NCI-H524 treated with DMSO at 0.1 percent for 48 hours (cell line): ENCODE measurements at places on chromosomes 7 and 10.

GRCh38 chr7:149825567-149826343 lies 12.4 kb upstream of the ZNF862 start:
- no peak for DNase-seq

GRCh38 chr7:39693812-39694211 lies 70.4 kb downstream of the RALA start:
- DNase-seq = no peak

DNA sequence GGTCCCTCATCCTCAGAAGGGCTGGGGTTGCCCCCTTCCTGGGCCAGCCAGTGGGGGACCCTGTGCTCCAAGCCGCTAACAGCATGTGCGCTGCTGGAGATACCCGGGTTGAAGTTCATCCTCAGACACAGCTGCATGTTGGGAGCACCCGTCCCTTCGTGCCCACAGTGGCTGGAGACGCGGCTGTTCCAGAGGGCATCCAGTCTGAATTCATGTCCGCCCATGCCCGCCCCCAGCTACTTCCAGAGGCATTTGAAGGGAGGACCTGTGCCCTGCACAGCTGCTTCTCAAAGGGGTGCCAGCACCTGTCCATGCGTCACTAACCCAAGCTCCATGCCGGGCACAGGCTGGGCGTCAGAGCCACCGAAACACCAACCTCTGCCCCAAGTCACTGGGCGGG lies 68.1 kb upstream of the ADGRA1 start:
- DNase-seq = no peak

- no peak for DNase-seq
These were observed 30.4 kb downstream of the ZNF783 start for GRCh38 chr7:149292462-149292823.

GRCh38 chr7:41133690-41134299 lies 569.1 kb downstream of the INHBA start:
- no peak for DNase-seq

- DNase-seq = no peak
These were observed 102.1 kb downstream of the AUTS2 start for GRCh38 chr7:69700331-69700730.

DNA sequence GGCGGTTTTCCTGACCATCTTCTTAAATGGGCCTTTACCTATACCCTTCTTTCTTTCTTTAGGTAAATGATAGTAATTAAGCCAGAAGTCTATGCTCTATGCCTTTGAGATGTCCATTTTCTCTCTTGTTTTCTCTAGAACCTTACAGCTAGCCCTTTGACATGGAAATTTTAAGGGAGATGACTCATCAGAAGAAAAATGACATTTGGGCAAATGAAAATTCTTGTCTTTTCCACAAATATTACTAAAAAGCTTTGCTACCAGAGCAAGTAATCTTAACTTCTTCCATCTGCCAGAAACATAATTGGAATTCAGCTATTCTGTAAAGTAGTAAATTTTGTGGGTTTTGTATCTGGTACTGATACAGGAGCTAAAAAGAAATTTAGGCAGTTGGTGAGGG lies 59.5 kb downstream of the CCDC3 start:
- DNase-seq = no peak

DNA sequence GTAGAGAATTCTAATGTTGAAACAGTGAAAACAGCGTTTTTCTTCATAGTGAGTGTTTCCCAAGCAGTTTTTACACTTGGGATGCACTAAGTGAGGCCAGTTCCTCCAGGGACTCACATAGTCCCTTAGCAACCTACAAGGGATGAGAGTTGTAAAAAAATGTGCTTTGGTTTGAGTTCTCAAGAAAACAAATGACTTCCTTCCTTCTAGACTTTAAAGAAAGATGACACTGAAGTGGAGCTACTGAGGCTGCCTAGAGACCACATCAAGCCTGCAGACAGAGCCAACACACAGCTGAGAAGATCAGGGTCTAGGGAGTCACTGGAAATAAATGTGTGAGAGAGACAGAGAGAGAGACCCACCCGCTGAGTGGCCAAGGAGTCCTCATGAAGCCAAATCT lies 264.4 kb downstream of the TNS3 start:
- DNase-seq = no peak

- DNase-seq = no peak
These were observed 67.0 kb upstream of the ITGB1 start for GRCh38 chr10:33025039-33025438.

- DNase-seq = no peak
These were observed 156.8 kb upstream of the FRMD4A start for GRCh38 chr10:14487488-14487883.

DNA sequence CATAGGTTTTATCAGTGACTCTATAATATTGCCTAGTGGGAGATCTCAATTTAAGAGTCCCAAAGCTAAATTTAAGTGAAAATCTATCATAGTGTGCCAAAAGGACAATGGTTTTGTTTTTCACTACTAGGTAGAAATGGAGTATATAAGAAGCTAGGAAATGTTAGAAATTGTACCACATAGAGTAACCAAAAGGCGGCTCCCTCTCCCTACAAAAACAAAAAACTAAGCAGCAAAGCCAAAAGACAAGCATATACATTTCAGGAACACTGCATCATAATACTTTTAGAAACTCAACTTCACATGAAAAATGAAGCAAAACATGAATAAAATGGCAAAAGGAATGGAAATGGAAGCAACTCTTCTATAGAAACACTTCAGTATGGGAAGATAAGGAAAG lies 271.6 kb downstream of the CACNA2D1 start:
- no peak for DNase-seq

DNA sequence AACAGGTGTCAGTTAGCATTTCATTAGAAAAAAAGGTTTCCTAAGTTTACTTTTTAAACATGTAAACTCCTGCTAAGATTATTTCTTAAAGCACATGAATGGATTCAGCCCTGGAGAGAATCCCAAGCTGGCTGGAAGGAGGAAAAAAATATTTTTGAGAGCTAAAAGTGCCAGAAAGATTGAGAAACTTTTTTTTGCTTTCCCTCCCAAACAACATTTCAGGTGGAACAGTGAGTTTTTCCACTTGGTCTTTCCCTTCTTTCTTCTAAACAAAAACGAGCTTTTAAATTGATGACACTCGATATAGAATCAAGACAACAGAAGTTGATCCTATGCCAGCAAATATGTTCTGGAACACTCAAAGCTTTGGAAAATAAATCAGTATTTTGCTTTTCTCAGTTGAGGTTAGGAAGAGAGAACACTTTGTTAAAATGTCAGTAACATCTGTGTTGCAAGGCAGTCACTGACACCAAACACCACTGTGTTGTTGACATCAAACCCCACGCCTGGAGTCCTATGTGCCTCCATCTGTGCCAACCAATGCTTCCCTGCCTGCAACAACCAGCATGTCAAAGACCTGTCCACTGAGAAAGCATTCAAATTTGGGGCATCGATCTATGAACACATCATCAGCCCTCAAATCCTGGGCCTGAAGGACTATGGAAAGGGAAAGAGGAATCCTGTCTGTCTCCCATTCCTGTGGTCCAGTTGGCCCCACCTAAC lies 22.9 kb upstream of the INSIG1 start:
- DNase-seq = no peak

DNA sequence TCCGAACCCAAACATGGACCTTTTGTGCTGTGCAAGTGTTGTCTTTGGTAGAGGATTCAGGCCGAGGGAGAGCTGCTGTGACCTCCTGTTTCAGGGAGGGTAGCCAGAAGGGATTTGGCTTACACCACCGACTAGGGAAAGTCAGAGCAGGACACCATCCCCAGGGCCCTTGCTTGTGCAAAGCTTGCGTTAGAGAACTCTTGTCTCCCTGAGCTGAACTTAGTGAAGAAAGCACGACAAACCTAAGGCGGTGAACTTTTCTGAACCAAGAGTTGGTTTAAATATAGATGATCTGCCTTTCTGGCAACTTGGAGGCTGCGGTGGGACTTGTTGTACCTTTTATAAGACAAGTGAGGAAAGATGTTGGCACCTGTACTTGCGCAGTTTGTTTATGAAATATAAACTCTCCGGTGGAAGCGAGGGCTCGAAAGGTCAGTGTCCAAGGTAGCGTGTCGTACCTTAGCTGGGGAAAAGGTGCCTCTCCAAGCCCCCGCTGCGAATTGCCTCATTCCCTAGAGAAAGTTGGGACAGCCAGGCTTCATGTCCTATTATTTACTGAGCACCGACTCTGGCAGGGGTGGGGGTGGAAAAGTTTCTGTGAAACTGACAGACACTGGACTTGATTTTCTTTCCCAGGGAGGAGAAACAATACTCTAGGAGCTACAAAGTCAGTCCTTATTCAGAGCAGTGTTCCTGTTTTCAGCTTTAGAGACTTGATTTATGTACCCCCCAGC lies 31.6 kb downstream of the WBP1L start:
- no peak for DNase-seq

GRCh38 chr10:131829156-131829930 lies 71.5 kb upstream of the PPP2R2D start:
- DNase-seq = no peak

- DNase-seq = no peak
These were observed 262.2 kb upstream of the TCERG1L start for GRCh38 chr10:131573707-131574106.

DNA sequence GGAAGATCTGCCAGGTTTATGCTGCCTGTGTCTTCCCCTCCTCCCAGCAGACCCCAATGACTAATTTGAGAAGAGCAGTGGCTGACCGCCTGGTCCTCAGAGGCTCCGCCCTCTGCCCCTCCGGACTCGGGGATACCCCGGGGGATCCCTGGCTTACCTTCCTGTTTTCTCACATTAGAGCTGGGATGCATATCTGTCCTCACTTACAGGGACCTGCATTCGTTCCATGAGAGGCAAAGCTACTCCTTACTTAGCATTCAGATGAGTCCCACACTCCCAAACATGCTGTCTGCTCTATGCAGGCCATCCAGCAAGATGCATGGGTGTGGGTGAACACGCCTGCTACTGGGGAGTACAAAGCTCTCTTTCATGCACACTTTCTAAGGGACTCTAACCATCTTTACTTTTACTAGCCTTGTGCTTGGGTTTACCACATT lies 24.0 kb downstream of the VOPP1 start:
- no peak for DNase-seq

- DNase-seq = no peak
These were observed 198.9 kb downstream of the REEP3 start for GRCh38 chr10:63720072-63720537.

DNA sequence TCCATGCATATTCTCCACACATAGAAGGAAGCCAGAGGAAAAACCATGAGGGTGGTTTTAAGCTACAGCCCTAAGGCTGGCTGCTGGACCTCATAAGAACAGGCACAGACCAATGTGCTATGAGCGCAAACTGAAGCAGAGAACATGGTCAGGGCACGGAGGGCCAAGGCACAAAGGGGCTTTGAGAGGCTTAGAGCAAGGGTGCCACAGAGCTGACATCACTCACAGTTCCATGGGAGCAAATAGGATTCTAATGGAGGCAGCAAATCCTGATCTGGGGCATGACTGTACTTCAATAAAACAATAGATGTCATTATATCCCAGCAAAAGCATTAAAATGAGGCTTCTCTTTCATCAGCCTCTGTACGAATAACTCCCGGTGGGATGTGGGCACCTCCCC lies 162.4 kb downstream of the COBL start:
- no peak for DNase-seq

DNA sequence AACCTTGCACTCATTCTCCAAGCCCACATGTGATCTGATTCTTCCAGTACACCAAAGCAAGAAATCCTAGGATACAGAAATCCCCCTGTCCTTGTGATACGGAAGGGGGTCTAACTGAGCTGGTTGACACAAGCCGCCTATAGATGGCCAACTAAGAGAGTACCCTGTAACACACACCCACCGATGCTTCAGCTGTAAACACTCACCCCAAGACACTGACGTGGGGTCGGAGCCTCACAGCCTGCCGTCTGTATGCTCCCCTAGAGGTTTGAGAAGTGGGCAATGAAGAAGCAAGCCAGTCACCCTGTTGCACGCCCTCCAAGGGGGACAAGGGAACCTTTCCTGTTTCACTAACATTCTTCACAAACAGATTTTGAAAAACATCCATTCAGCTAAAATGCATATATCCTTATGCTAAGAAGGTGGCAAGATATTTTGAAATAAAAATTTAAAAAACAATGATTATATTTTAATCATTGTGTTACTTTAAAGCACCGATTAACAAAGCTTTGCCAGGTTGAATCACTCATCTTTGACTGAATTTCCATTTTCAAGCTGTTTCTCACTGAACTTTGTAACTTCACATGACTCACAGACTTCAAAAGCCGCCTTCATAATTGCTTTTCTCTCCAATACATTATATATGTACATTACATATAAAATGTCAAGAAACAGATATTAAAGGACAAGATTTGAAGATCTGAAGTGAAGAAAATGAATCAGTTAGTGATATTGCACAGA lies 329.3 kb downstream of the ARL4A start:
- no peak for DNase-seq

- no peak for DNase-seq
These were observed 46.8 kb downstream of the INSYN2A start for GRCh38 chr10:127149501-127150081.

GRCh38 chr10:119450606-119451299 lies 91.8 kb downstream of the RGS10 start:
- no peak for DNase-seq

- no peak for DNase-seq
These were observed 179.9 kb upstream of the TMEM106B start for GRCh38 chr7:12031186-12031585.

GRCh38 chr7:111531993-111532392 lies 30.3 kb downstream of the IMMP2L start:
- no peak for DNase-seq

- DNase-seq = no peak
These were observed 169.6 kb downstream of the ELFN1 start for GRCh38 chr7:1839701-1840100.

GRCh38 chr10:103877861-103878260 lies 22.5 kb upstream of the SH3PXD2A start:
- no peak for DNase-seq

DNA sequence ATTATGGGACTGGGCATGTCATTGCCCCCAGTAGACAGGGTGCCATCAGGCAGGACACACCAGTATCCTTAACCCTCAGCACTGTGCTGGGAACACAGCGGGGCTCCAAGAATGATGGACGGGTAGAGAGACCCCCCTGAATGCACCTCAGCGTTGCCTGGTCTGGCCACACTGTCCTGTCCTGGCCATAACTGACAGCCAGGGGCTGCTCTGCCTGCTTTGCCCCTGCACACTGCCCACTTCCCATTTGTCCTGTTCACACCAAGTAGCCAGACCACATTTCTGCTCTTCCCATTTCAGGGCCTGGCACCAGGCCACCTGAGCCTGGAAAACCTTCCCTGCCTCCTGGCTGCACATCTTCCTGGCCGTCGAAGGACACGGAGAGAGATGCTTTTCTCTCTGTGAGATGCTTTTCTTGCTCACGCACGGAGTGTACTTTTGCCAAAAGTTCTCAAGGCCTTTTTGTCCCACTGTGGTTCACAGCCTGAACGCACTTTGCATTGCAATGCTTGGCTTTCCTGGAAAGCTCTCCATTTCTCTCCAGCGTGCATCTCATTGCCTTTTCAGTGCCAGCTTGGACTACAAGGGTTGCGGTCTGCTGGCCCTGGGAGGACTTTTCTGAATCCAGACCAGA lies 131.0 kb upstream of the EEPD1 start:
- DNase-seq = no peak
